Nephron progenitor cell (in vitro differentiated cells): ENCODE measurements at places on chromosomes 3 and 15.

DNA sequence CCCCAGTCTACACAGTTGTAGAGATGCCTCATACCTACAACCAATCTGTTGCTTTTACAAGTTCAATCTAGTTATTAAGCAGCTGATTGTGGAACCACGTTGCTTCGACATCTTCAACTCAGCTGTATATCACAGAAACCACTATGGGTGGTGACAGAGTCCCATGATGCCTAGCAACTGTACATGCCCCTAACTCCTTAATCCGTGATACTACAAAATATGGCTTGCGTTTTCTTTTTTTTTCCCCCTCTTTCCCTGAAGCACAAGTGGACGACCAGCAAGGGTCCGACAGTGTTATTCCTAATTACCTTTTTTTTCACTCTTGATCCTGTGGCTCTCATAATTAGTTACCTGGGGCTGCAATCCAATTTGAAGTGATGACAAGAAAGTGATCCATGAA lies 478.6 kb downstream of the FOXP1 start:
- no peak for DNase-seq

GRCh38 chr15:71352765-71353164 lies 237.5 kb downstream of the THSD4 start:
- DNase-seq, result no peak

GRCh38 chr3:181741417-181741816 lies 29.7 kb downstream of the SOX2 start:
- DNase-seq, result peak; percentile 52

GRCh38 chr3:118347396-118348168 lies 687.1 kb downstream of the IGSF11 start:
- DNase-seq, result no peak

- no peak for DNase-seq
These were observed 7.5 kb downstream of the ISLR start for GRCh38 chr15:74180881-74181602.

DNA sequence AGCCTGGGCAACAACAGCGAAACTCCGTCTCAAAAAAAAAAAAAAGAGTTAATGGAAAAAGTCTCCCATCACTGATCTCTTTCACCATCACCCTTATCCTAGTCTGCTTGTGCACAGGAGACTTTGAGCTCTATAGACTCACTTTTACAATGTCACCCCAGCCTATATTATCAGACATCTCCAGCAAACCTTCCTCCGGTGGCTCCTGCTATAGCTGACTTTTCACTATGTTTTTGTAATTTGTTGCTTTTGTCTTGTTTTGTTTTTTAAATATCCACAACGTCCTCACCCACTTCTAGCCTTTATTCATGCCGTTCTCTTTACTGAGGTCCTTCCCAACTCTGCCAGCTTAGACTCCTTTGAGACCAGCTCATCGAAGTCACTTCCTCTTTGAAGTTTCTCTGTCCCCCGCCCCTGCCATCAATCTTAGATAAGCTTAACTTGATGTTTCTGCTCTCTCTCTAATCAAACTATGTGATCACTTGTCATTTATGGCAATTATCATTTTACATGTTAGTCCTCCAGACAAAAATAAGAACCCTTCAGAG lies 82.7 kb upstream of the CHD2 start:
- no peak for DNase-seq

- DNase-seq, result no peak
These were observed 79.5 kb downstream of the SEMA6D start for GRCh38 chr15:47796830-47797229.

GRCh38 chr3:144692488-144692887 lies 720.9 kb downstream of the DIPK2A start:
- no peak for DNase-seq

DNA sequence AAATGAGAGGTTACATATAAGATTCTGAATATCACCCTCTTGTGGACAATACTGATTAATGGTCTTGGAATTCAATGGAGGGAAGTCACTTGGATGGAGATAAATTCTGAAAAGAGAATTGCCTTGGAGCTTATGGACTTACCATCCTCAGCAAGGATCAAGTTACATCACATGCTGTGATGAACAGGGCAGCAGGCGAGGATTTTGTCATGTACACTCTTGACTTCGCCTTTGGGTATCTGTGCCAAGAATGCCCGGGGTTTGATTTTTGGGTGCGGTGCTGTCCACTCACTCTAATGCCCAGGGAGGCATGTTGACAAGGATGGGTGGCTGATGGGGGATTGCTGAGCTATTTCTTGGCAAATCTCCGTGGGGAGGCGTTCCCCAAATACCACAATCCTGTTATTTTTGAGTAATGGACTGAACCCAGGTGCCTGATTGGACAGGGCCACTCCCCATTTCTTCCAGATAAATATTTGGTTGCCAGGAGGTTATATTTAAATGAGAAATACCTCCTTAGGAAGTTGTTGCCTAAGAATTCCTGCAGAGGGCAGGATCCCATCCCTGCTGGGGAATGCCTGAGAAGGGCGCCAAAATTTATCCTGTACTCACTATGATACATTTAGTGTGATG lies 96.3 kb downstream of the TPRG1 start:
- no peak for DNase-seq

DNA sequence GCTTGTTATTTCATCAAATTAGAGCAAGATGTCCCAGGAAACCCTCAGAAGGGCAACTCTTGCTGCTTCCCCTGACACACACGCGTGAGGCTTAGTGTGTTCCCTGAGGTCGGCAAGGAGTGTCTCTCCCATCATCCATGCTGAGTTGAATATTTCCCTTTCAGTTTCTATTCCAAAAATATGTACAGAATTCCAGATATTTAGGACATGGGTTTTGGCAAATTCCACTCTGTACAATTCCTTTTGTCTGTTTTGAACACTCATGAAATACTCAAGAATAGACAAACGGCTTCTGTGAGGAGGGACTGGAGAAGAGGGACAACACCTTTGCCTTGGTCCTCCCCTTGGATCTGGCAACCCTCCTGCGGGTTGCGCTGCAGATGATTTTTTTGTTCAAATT lies 138.0 kb downstream of the DUT start:
- no peak for DNase-seq

DNA sequence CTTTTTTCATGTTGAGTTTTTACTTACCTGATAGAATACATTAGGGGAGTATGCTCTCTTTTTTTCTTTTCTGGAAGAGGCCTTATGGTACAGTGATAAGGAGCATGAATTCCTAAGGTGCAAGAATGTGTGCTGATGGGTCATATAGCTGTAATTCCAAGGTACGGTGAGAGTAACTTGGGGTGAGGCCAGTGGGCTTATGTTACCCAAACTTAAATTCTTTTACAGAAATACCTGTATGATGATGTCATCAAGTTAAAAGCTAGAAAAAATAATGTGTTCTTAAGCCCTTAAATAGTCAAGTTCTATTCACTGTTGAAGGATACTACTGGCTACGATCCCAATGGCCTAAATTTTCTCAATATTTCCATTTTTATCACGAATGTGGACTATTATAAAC lies 111.2 kb downstream of the GMPS start:
- no peak for DNase-seq

DNA sequence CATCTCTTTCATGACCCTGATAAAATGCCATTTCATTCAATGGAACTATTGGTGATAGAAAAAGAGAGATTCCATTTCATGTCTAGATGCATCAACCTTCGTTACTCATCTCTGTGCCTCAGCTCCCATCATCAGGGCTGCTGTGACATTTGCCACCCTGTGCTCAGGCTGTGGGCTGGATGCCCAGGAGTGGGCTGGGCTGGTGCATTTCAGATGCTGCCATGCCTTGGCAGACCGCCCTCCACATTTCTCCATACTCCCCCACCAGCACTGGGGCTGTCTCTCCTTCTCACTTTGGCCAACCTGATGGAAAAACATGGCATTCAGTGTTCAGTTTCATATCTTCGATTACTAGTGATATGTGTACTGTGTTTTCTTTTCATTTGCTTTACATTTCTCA lies 59.1 kb downstream of the DNASE1L3 start:
- no peak for DNase-seq

GRCh38 chr3:105139881-105140560 lies 226.7 kb upstream of the ALCAM start:
- DNase-seq, result no peak
